Stimulated activated effector memory CD8-positive, alpha-beta T cell treated with anti-CD3 and anti-CD28 coated beads, Interleukin-12 subunit alpha, Interleukin-12 subunit beta, amount 100 ng/mL, for 72 hours (primary cell): ENCODE measurements at places on chromosomes 16 and 17.

DNA sequence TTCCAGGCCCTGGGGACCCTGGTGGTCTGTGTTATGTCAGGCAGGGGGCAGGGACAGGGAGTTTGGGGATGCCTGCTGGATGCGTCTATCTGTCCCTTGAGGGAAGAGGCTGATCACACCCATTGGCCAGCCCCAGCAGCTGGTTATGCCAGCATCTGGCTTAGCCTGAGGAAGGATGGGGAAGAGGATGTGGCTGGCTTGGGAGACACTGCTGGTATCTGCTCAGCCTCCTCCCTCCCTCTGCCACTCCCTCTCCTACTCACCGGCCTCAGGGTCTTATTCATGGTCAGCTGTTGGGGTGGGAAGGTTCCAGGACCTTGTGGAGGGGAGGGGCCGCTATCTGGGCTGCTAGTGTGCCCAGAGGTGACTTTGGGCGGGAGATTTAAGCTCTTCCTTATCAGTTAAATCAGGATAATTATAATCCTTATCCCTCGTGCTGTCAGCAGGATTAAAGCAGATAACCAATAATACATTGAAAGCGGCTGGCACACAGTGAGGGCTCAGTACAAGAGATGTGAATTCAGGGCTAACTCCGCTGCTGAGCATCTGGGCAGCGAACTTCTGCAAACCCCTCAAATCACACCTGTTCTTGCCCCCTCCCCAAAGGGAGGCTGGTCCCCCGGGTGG, 36.0 kb upstream of the MLKL start:
- DNase-seq, result no peak

DNA sequence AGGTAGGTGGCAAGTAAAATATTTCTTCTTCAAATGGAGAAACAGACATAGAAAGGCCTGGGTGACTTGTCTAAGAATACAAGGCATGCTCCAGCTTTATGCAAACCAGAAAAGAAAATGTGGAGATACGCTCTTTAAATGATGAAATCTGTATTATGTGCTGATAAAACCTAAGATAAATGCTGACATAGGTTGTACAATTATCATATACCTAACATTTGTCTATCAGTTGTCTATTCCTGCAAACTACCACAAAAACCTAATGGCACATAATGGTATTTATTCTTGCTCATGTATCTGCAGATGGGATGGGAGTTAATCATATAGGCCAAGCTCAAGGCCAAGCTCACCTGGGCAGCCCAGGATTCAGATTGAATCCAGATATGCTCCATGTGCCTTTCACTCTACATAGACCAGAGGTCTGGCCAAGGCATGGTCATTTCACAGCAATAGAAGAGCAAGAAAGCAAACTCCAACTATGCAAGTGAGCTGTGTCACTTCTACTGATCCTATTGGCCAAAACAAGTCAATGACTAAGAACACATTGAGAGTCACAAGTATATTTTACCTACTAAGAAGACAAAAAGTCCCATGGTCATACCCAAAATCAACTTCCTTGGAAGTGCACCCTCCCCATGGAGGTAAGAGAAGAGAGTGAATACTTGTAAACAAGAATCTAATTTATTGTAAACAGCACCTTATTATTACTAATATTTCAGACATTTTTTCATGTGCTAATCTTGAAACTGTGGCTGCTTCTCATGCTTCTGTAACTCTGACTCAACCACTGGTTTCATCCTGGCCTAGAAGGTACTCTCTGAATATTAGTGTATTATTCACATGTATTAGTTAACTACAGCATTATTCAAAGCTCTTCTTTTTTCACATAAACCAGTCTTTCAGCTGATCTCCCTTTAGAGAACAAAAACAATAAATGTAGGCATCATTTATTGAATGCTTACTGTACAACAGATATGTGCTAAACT, 270.7 kb upstream of the SOX9 start:
- no peak for DNase-seq

DNA sequence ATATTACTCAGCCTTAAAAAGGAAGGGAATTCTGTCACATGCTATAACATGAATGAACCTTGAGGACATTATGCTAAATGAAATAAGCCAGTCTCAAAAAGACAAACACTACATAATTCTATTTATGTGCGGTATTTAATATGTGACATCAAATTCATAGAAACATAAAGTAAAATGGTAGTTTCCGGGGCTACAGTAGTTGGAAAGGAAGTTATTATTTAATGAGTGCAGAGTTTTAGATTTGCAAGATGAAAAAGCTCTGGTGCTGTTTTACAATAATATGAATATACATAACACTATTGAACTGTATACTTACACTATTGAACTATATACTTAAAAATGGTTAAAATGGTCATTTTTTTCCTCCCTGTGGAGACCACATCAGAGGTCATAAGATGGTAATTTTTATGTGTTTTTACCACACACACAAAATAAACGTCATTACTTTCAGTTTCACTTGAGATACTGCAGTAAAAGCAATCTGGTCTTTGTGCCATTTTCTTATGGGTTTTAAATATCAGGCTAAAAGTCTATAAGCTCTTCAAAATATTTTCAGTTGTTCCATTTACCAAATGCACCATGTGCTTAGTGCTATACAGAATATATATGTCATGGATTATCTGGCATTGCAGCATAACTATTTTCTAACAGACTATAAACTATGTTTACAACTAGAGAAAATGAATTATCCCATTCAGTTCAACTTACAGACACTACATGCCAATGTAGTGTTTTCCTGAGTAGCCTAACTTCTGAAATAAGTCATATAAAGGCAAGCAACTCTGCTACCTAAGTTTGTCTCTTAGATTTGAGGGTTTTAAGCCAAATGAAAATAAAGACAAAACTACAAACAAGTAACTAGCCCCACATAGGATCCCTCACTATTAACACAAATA, 90.9 kb downstream of the SPAG9 start:
- no peak for DNase-seq

DNA sequence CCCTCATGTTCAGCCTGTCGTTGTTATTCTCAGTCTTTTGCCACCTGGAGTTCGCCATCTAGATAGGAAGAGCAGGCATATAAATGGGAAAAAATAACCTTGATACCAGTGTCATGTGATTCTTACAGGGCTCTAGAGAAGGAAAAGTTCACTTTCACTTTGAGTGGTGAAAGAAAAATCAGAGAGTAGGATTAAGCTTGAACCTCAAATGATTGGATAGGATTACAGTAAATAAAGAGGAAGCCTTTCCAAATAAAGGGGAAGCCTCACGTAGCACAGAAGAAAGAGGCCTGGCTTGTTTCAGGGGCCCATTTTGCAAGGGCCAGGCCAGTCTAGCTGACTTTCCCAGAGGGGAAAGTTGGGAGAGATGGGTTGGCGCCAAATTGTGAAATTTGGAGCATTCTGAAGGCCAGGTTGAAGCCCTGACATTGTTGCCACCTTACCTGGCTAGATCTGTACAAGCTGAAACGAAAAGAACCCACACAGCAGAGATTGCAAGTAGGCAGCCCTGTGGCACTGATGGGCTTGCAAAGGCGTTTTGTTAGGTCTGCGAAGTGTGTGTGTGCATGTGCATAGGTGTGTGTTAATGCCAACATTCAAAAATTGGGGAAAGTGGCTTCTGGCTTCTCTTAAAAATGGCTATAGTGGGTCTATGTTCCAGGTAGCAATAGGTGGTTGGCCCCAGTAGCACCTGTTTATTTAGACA, 38.8 kb downstream of the TMC6 start:
- DNase-seq, result no peak

GRCh38 chr17:29720551-29720950, 97.8 kb upstream of the CORO6 start:
- DNase-seq, result no peak

DNA sequence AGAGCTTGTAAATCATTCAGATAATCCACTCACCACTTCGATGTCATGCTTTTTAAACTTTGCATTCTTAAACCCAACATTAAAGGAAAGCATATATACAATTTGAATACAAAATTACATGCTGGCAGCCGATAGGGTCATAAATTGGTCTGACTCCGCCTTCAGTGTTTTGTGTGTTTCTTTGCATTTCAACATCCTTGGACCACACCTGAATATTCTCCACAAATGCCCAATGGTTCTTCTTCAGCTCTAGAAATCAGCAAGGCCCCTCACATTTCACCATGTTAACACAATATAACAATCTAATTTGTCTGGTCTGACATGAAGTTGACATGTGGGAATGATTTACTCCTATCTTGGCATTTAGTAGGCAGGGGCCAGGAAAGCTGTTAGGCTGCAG, 17.1 kb downstream of the SETD6 start:
- DNase-seq, result no peak

- no peak for DNase-seq
Observed at GRCh38 chr17:27339198-27339835, 45.4 kb downstream of the WSB1 start.

GRCh38 chr17:71919186-71919585, 201.6 kb upstream of the SOX9 start:
- no peak for DNase-seq

DNA sequence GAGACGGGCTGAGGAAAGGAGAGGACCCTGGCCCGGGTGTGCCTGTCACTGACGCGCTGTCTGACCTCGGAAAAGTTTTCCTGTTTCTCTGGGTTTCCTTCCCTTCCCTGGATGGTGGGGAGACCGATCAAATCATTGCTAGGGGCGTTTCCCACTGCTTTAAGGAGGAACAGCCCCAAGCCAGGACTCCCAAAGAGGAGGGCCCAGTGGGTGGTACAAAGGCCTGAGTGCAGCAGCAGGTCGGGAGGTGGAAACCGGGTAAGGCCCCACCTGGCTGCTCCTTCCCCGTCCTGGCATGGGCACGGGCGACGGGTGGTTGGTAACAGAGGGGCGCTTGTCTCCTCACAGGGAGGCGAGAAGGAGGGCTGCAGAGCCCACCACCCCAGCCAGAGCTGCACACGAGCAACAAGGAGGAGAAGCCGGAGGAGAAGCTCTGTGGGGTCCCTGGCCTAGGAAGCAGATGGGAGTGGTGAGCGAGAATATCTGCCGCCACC, 2.2 kb downstream of the SRL start:
- no peak for DNase-seq
